ENCODE measurements at places on chromosomes 16 and 17. TPM values are rescaled to one million over a fixed set of nuclear protein-coding genes. Genes with fewer than 3 reads are reported as not detected.

DNA sequence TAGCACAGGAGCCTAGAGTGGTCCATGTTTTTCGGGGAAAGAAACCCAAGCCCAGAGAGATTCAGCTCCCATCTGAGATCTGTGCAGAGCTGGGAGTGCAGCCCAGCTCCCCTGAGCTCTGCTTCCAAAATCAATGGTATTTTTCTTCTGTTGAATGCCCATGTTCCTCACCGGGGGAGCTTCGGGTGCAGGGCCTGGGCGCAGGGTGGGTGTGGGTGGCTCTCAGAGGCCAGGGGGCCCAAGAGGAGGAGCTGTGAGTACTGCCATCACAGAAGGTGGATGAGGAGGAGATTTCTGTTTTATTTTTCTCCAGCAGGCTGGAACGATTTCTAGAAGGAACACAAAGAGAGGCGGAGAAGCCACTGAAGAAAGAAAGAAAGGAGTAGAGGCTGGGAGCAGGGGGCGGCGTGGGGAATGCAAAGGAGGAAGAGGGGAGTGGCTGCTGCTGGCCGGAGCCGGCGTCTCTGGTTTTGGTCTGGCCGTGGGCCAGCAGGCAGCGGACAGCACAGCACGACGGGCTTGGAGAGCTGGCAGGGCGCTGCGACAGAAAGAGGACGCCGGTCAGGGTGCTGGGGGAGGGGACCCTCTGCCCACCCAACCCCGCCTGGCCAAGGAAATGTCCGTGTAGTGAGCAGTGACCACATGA lies 76.2 kb upstream of the KSR1 start:
- peak; percentile 77 for DNase-seq
- H3K4me1 ChIP-seq = peaks cover 27% of the 10 kb centered on the region
- peak overlapping the region; percentile 65 for H3K4me3 ChIP-seq
- peak overlapping the region; percentile 2 for H3K27ac ChIP-seq
- no peaks in the 10 kb centered on the region for H3K27me3 ChIP-seq

GRCh38 chr17:44768505-44769142 lies 9.8 kb downstream of the ADAM11 start:
- DNase-seq = no peak
- H3K4me3 ChIP-seq = no peak overlapping the region
- no peaks in the 10 kb centered on the region for H3K4me1 ChIP-seq
- H3K27ac ChIP-seq = no peak overlapping the region
- H3K36me3 ChIP-seq = peaks cover under 1% of the 10 kb centered on the region

SPNS1 gene
- total RNA-seq = 44.8 TPM

- H3K36me3 ChIP-seq = no peaks in the 10 kb centered on the region
- no peak overlapping the region for H3K27ac ChIP-seq
- peak; percentile 59 for DNase-seq
- H3K27me3 ChIP-seq = peaks cover 36% of the 10 kb centered on the region
- H3K4me1 ChIP-seq = no peaks in the 10 kb centered on the region
Measured at GRCh38 chr17:38970804-38971203, 3.6 kb upstream of the FBXO47 start.

DNAI2 gene
- not detected for total RNA-seq

DNA sequence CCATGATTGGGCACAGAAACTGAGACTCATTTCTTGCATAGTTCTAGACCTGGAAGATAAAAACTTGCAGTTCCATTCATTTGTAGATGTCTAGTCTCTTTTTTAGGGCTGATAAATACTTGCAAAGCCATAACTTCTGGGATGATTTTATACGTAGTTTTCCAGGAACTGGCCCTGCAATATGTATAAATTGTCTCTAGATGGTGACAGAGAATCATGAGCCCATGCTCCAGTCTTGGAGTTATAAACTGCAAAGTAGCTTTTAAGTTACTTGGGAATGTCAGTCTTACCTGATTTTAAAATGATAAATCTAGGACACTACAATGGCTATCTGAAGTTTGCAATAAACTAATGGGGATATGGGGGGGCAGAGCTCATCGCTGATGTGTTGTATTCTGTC lies 3.0 kb upstream of the ADAMTS18 start:
- peaks cover 85% of the 10 kb centered on the region for H3K27me3 ChIP-seq
- no peak overlapping the region for H3K4me3 ChIP-seq
- H3K36me3 ChIP-seq = no peaks in the 10 kb centered on the region

Data from Calu3 (cell line).